Activated CD8-positive, alpha-beta T cell treated with anti-CD3 and anti-CD28 coated beads for 36 hours (primary cell): ENCODE measurements at places on chromosomes 3 and 15.

- DNase-seq = peak; percentile 33
These were observed 6.8 kb downstream of the MFSD1 start for GRCh38 chr3:158808697-158809096.

DNA sequence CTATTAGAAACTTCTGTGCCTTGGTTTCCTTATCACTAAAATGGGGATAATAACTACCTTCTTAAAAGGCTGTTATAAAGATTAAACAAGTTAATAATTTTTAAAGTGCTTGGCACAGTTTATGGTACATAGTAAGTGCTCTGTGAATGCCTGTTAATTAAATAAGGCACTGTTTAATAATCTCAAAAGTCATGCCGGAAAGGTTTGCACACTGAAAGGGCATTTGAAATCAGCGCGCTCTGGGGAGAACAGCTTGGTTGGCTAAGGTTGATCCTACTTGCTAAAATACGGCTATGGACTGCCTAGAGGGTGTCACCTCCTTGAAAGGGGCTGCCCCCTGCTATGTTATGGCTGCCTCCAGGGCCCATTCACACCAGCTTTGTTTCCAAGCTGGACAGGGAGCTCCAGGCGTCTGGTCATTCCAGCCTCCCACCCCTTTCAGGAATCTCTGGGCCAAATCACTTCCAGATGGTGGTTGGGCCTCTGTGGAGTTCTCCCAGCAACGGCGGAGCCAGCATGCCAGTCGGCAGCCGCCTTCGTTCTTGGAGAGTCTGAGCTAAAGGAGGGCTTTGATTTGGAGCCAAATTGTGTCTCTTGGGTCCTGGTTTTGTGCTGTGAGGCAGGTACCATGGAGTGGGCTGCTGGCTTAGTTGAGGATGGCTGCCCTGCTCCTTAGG is 5.9 kb downstream of the FLNB start:
- no peak for DNase-seq

GRCh38 chr3:159246385-159246784 is 444.5 kb downstream of the MFSD1 start:
- DNase-seq = no peak

DNA sequence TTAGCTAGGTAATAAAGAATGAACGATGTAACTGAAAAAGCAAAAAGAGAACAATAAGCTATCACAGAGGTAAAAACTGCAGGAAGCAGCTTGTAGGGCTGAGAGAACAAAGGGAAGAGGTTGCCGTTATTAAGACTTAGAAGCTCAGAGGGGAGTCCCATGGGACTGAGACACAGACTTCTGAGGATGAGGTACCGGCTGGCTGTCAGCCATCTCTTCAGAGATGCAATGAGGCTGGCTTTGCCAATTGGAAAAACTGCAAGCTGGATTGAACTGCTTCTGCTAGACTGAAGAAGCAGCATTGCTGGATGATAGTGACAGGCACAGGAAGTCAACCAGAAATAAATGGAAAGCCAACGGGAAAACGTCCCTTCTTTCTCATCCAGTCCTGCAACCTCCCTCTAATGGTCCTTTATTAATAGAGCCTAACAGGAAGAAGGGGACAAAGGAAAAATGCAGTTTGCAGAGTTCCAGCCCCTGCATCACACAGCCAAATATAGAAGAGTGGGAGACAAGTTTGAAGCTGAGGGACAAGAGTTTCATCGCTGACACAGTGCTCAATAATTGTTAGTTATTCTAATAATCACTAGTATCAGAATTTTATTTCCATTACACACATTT is 21.1 kb upstream of the KLHL6 start:
- DNase-seq = no peak

DNA sequence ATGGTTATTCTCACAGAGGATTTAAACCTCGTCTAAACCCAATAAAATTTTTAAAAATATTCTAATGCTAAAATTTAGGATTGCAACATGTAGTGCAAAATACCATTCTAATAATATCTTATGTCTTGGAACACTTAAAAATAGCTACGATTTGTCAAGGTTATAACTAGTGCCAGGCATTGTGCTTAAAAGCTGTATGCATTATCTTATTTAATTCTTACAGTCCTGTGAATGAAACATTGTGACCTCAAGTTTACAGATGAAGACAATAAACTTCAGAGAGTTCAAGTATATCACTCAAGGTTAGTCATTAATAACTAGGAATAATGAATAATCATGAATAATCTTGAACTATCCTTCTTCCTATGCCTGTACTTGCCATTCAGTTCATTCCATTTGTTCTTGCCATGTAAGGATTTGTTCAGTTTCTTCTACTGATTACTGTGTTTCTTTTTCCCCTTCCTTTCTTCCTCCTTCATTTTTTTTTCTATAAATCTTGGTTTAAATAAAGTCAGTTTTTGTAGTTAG is 897.6 kb upstream of the NR2F2 start:
- DNase-seq = no peak

GRCh38 chr15:68751622-68752021 is 69.1 kb downstream of the ANP32A start:
- no peak for DNase-seq

DNA sequence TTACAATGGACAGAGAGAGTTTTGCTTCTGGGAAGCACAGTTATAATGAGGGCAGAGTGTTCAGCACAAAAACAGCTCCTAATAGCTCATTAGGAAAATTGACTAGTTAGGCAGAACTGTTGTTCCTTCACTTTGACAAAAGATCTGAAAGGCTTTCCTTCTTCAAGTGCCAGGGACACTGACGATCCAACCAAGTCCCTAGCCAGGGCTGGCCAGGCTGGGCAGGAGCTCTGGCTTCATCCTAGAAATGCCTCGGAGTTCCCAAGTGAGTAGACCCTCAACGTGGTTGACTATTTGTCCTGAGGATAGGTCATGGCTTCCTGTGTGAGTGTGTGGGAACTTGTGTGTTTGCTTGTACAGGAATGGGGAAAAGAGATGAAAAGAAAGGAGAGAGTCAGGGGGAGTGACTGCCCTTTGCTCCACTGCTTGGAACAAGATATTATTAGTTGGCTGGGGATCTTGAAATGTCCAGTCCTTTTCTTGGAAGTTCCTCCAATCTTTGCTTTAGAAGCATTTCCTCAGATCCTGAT is 617.9 kb downstream of the NTRK3 start:
- no peak for DNase-seq

DNA sequence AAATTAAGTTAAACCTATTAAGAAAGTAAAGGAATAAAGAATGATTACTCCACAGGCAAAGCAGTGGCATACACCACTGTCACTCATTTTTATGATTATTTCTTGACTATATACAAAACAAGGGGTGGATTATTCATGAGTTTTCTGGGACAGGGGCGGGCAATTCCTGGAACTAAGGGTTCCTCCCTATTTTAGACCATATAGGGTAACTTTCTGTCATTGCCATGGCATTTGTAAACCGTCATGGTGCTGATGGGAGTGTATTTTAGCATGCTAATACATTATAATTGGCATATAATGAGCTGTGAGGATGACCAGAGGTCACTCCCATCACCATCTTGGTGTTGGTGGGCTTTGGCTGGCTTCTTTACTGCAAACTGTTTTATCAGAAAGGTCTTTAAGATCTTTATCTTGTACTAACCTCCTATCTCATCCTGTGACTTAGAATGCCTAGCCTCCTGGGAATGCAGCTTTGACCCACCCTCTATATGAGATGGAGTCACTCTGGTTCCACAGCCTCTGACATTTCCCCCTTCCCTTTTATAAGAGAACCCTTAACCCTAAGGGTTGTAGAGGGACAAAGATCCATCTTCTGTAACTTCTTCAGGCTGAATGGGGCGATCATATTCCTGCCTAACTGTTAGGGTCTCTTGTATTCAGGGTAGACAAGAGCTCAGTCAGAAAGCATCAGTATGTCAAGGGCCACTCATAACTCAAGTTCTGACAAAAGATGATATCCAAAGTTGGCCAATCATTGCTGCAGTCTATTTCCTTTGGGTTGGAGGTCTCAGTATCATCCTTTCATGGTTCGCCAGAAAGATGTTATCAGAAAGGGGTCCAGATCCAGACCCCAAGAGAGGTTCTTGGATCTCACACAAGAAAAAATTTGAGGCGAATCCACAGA is 79.5 kb upstream of the LIPC start:
- peak; percentile 26 for DNase-seq

GRCh38 chr3:179666436-179667035 is 13.7 kb downstream of the USP13 start:
- no peak for DNase-seq

DNA sequence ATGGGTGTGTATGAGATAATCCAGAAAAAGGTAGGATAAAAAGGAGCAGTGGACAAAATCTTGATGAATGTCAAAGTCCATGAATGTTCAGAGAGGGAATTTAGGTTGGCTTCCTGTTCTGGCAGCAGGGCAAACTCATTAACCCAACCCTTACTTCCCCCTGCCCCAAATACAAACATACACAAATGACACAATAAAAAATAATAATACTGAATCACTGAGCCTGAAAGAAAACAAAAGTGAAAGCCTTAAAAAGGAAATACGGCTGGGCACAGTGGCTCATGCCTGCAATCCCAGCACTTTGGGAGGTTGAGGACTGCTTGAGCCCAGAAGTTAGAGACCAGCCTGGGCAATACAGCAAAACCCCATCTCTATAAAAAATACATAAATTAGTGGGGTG is 62.9 kb downstream of the GPR176 start:
- no peak for DNase-seq

DNA sequence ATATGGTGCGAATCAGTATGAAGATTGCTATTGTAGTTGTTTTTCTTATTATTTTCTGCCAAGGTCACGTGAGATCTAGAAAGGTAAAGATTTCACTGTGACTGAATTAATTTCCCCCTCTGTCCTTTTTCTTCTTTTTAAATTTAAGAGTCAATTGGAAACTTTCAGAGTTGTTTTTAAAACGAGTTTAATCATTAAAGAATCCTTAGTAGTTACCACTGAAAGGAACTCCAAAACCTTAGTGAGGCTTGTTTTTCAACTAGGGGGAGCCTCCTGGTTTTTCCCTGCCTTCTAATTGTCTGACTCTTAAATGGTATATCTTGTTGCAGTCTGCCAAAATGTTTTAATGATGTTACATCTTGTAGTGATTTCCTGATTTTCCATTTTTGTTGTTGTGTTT is 17.6 kb downstream of the P2RY12 start:
- DNase-seq = no peak

- no peak for DNase-seq
These were observed 38.4 kb downstream of the KCNAB1 start for GRCh38 chr3:156158656-156159295.

GRCh38 chr3:176310641-176311040 is 886.6 kb downstream of the TBL1XR1 start:
- no peak for DNase-seq

GRCh38 chr3:139937674-139938279 is 2.8 kb downstream of the CLSTN2 start:
- DNase-seq = peak; percentile 55

GRCh38 chr3:8416965-8417364 is 84.7 kb upstream of the LMCD1 start:
- DNase-seq = peak; percentile 4

- no peak for DNase-seq
These were observed 27.5 kb downstream of the FLNB start for GRCh38 chr3:58035524-58036255.

DNA sequence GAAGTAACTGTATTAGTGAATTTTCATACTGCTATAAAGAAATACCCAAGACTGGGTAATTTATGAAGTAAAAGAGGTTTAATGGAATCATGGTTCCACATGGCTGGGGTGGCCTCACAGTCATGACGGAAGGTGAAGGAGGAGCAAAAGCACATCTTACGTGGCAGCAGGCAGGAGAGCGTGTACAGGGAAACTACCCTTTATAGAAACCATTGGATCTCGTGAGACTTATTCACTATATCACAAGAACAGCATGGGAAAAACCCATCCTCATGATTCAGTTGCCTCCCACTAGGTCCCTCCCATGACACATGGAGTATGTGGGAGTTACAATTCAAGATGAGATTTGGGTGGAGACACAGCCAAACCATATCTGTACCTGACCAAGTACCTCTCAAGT is 812.3 kb upstream of the ALCAM start:
- DNase-seq = no peak

- peak; percentile 38 for DNase-seq
These were observed 750 bp downstream of the PODXL2 start for GRCh38 chr3:127629467-127630403.

DNA sequence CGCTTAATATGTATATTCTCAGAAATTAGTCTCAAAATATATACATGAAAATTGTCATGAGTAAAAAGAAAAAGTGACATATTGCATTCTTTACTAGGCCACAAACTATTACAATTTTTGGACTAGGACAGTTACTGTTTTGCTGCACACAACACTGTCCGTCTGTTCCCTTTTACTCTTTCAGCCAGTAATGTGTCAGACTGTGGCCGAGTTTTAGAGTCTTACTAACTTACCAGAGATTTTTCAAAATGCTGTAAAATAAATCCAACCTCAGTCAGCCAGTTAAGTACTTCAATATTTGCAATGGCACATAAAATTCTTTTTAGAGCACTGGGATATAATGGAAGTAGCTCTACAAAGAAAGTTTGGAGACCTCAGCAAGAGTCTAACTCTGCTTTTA is 380.3 kb upstream of the IL12A start:
- no peak for DNase-seq

DNA sequence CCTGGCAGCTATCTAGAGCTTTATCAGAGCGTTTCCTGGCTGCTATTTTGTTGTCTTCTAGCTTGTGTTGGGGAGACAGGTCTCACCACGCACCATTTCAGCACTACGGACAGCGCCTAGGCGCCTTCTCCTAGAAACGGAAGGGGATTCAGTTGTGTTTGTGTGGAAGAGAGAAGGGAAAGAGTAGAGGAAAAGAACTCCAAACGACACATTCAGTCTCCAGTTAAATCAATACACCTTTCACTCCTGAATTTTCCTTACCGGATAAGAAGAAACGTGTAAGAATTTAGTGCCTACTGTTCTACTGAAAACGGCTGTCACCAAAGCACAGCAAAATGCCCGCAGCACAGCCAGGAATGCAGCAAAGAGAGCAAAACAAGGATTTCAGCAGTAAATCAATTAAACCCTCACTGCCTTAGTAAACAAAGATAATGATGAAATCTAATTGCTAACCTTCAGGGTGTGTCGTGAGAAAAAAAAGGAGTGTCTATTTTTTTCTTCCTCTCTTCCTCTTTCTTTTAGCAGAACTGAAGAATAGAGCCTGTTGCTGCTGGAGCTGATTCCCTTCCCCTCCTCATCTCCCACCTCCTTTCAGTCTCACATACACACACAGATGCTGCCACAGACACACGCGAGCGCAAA is 412 bp upstream of the CTXN2 start:
- DNase-seq = peak; percentile 56

- DNase-seq = peak; percentile 5
These were observed 6.8 kb upstream of the ZNF280D start for GRCh38 chr15:56739964-56740640.

DNA sequence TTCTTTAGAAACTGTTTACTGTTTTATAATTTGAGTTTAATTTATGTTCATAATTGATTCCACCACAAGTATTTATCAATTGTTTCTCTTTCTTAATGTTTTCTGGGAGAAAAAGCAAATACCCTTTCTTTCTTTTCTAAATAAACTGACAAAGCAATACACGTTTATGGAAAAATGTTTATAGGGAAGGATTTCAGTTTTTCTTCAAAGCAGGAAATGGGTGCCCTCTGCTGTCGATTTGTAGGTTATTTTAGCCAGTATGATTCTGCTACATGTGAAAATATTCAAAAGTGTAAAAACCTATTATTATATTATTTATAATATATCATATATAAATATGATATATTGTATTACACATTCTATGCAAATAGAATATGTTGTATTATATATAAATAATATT is 921.0 kb upstream of the ROBO1 start:
- DNase-seq = no peak
